ENCODE measurements at places on chromosomes 13 and 19.

- DNase-seq, result no peak
Measured at GRCh38 chr19:31257426-31258130, 91.7 kb downstream of the TSHZ3 start.

DNA sequence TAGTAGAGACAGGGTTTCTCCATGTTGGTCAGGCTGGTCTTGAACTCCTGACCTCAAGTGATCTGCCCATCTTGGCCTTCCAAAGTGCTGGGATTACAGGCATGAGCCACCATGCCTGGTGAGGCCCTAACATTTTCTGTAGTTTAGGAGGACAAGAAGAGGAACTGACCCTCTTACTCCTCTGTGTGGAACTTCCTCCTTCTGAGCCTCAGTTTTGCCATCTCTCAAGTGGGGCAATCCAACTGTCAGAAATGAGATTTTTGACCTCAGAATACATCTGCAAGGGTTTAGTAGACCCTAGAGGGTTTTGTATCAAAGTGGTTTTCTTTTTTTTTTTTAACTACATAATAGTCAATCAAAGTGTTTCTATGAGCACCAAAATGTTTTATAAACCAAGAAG lies 2.4 kb downstream of the DKKL1 start:
- DNase-seq, result no peak

DNA sequence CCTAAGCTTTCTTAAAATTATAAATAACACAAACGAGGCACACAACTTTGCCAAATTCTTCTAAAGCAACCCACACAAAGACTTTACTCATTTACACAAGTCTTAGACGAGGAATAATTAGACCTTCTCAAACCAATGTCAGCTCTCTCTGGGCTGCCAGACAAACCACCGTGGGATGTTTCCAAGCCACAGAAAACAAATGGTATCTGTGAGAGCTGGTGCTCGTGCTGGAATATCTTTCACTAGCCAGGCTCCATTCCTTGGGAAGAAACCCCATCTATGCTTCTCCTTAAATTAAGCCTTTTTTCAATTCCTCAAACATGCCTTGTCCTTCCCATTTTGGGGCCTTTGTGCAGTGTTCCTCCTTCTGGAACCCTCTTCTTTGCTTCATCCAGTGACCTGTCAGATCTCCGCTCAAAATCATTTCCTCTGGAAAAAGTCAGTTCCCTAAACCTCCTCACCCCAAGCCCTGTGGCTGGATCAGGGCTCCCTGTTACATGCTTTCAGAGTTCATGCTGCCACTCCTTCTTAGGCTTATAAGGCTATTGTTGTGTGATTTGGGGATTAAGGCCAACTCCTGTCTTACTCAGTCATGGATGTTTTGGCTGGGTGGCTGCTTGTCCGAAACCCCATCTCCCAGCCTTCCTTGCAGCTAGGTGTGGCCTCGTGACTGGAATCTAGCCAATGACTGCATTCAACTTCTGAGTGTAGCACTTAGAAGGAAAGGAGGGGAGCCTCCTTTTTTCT lies 64.2 kb upstream of the GTF2F2 start:
- no peak for DNase-seq

DNA sequence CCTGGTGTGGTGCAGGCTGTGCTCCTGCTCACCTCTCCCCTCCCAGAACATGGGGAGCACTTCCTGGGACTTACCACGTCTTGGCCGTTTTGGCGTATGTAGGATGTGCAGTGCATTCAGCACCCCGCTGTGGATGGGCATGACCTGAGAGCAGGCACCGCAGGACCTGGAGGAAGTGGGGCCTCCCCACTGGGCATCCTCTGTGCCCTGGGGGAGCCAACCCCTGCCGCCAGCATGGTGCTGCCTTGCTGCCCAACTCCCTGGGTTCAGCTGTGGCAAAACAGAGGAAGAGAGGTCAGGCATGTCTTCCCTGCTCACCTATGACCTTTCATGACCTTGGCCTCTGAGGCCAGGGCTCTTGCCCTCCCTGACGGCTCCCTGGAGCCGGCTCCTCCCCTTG lies 103.5 kb downstream of the RAB20 start:
- DNase-seq, result no peak

DNA sequence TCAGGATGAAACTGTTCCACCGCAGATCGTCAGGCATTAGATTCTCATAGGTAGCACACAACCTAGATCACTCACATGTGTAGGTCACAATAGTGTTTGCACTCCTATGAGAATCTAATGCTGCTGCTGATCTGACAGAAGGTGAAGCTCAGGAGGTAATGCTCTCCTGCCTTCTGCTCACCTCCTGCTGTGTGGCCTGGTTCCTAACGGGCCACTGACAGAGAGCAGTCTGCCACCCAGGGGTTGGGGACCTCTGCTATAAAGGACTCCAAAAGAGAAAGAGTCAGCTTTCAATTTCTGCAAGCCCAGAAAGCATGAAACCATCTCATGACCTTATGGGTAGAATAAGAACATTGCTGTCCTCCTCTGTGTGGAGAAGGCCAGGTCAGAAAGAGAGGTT lies 43.5 kb upstream of the PCCA start:
- no peak for DNase-seq

- no peak for DNase-seq
Measured at GRCh38 chr19:1073063-1073955, 6.3 kb downstream of the ARHGAP45 start.

DNA sequence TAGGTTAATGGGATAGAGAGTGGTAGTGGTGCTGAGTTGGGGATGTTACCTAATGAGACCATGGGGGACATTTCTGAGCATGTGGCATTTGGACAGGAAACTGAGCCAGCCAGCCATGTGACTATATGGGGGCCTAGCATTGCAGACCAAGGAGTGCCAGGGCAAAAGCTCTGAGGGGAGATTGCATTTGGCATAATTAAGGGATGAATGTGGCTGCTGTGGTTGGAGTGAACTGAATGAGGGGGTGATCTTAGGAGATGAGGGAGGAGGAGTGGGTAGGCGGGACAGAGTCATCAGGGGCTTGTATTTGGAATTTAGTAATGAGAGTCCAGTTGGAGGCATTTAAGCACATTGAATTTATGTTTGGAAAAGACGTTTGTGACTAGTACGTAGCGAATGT lies 6.6 kb downstream of the PCCA start:
- DNase-seq, result no peak

GRCh38 chr13:99629641-99630040 lies 128.4 kb downstream of the TM9SF2 start:
- DNase-seq, result no peak

DNA sequence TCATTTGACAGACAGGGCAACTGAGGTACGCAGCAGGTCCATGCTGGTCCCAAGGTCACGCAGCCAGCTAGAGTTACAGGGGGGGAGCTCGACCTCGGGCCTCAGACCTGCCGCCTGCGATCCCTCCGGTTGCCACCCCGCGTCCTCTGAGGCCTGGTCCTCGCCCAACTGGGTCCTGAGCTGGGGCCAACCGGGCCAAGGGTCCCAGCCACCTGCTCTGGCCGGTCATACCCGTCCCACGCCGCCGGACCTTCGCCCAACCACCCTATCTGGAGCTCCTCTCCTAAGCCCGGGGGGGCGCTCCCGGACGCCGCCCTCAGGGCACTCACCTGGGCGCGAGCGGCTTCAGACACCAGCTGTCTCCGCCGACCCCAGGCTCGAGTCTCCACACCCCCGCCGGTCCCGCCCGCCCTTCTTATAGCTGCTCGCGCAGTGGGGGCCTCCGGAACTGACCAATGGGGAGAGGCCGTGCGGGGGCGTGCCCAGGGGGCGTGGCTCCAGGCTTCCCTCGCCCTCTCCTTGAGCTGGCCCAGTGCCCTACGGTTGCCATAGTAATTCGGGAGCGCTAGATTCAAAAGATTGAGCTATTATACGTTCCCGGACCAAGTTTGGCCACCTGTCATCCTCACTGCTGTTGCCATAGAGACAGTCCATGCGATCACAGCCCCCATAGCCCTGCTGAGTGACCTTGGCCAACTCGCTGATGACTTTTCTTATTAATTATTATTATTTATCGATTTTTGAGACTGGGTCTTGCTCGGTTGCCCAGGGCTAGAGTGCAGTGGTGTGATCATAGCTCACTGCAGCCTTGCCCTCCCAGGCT lies at the start of gene PLIN5:
Gene PLIN5, minus strand, starts transcription at position 389 of the 823 bp plus-strand sequence. CDS start 1,150 bp downstream, outside the sequence.
- peak; percentile 17 for DNase-seq

DNA sequence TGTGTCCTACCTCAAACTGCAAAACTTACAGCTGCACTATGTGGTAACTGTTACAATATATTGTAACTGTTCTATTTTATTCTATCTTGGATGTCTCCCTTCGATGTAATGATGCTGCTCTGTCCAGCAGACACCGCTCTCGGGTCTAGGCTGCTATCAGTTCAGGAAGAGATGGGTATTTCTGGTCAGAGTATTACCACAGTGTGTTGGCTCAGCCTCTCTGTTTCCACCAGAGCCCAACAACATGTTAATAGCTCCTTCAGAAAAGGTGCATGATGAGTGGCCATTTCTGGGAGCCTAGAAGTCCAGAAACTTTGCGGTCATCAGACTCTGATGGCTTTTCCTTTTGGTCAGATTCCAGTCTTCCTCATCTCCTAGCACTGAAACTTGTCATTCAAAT lies 35.9 kb upstream of the IGFL1 start:
- no peak for DNase-seq

GRCh38 chr13:49977992-49978391 lies 18.9 kb upstream of the TRIM13 start:
- DNase-seq, result no peak

- no peak for DNase-seq
Measured at GRCh38 chr19:2973229-2973628, 4.1 kb upstream of the TLE6 start.

- DNase-seq, result no peak
Measured at GRCh38 chr13:29180055-29180454, 359.9 kb downstream of the MTUS2 start.

DNA sequence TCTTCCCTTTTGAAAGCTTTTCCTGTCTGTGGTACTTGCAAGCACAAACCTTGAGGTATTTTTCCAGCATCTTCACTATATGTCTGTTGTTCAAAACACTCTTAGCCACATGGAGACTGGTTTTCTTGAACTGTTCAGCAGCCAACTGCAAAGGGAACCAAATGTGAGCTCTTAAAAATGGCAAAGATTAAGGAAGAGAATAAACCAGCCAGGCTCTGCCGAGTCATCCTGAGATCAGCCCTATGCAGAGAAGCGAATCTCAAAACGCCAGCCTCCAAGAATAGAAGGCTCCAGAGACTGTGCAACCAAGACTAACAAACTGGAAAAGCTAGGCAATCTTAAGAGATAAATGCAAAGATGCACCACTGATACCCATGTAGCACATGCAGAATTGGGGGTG lies 20.7 kb downstream of the AKAP8 start:
- DNase-seq, result no peak

DNA sequence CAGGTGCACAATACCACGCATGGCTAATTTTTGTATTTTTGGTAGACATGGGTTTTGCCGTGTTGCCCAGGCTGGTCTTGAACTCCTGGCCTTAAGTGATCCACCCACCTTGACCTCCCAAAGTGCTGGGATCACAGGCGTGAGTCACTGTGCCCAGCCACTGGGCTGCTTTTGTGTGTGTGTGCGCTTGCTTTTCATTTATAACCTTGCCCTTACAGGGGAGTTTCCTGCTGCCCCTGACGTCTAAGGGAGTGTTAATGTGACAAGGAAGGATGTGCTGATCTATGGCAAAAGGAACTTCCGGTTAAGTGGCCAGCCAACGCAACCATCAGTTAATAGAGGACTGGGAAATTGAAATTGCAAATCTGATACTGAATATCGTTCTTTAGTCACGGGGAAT lies 57.7 kb downstream of the ING1 start:
- no peak for DNase-seq

- no peak for DNase-seq
Measured at GRCh38 chr13:64158908-64159307, 2743.3 kb upstream of the PCDH20 start.

DNA sequence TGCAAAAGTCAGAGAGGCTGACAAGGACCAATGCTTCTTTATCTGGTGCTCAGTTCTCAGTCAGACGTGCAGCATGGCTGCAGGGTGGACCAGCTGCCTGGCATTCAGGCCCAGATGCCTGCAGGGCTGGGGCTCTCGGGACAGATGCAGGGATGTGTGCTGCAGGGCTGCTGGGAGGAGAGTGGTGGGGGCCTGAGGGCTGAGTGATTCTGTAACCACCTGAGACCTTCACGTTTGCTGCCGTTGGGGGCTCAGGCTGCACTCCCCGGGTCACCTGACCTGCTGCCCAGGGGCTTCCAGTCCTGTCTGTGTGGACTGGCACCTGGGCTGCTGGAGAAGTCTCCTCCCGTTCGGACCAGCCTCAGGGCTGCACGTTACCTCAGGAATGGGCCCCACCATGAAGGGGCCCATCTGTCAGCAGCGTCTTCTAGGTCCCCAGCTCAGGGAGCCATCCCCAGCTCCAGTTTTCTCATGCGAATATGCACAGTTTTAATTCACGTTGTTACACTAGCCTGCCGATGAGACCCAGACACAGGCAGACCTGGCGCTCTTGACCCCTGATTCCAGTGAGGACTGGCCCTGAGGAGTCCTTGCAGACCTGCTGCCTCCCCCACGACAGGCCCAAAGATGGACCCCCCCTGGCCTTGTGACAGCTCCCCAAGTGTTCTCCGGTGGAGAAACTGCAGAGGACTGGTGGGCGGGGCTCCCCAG lies 16.9 kb downstream of the KCTD15 start:
- DNase-seq, result no peak

DNA sequence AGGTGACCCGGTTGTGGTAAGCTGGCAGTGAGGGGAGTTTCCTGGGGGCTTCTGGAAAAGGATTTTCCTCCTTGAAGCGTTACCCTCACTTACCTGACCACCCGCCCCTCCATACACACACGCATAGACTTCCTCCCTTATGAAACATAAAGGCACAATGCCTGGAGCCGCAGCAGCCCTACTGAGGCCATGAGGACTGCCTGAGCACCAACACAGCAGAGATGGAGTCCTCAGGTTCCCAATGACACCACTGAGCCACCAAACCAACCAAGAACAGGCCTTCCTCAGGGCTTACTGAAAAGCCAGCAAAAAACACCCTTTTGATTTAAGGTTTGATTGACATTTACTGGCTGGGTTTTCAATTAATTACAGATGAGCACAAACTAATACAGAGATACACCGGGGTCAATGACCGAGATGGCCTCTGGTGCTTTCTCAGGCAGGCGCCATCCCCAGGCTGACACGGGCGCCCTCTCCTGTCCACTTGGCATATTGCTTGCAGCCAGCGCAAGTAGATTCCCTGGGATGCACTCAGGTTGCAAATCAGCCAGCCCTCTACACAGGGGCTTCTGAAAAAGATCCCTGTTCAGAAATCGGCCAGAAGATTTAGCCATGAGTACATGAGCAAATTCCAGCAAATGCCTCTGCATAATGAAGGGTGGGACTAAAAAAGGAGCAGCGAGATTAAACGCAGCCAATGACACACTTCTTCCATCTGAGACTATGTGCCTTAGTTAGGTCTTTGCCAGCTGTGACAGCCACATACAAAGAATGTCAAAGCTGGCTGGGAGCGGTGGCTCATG lies 14.8 kb downstream of the OPA3 start:
- DNase-seq, result peak; percentile 61

Measured in T-cell (primary cell).